ENCODE measurements at places on chromosomes 1 and 21.
A peak's percentile ranks its signal among the peaks of the same experiment; 100 is the strongest.

DNA sequence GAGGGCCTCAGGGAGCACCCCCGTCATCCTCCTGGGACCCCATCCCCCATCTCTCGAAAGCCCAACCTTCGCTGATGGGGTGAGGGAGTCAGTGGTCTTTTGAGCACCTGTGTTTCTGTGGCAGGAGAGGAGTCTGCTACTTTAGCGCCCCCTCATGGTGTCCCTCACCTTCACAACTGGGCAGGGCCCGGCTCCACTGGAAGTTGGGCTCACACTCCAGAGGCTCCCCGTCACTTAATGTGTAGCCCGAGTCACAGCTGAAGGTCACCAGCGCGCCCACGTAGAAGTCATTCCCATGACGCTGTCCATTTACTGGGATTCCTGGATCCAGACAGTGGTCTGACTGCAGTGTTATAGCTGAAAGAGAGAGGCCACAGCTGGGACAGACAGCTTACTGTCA is 139.5 kb upstream of the HMGB4 start:
- DNase-seq = no peak

DNA sequence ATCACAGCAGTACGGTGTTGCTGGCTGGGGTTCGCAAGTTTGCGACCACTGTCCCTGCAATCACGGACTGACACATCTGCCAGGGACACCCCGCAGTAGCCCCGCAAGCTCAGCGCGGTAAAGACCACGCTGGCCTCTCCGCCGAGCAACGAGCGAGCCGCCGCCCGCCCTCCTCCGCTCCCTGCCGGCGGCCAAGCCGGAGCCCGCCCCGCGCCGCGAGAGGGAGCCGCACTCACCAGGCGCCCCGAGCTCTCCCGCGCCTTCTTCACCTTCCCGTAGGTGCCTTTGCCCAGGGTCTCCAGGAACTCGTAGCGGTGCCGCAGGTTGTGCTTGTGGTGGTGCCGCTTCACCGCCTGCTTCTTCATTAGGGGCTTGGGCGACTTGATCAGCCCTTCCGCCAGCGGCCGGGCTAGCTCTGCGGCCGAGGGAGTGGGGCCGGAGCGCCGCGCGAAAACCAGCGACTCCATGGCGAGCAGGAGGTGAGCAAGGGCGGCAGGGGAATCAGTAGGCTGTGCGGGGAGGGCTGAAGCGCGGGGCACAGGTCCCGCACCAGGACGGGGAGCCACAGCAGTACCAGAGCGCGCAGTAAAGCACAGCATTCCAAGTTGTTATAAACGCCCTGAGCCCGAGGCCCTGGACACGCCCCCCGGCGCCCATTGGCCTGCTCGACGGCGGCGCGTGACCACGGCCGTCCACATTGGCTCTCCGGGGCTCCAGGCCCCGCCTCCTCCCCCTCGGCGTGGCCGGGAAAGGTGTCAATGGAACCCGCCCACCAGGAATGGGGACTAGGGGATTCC is at the start of gene NUAK2:
NUAK2 (minus strand) TSS at position 584 of the 797 bp plus-strand sequence; CDS start at position 467, 117 bp downstream.
- DNase-seq = peak; percentile 55

GRCh38 chr1:198175423-198176170 is 18.8 kb downstream of the NEK7 start:
- no peak for DNase-seq

DNA sequence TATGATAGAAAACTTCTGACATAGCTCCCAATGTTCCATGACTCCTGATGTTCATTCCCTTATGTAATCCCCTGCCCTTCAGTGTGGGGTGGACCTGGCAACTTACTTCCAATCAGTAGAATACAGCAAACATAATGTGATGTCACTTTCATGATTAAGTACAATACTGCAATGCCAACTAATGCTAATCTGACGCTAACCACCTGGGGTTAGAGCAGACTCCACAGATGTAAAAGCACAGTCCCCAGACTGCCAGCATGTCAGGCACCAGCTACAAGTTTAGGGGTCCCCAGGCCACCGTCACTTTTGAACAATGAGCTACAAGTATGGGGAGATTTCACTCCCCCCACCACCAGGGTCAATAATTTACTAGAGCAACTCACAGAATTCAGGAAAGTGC is 32.3 kb upstream of the FBXO28 start:
- DNase-seq = no peak

GRCh38 chr1:183498342-183498991 is 26.2 kb downstream of the SMG7 start:
- no peak for DNase-seq

DNA sequence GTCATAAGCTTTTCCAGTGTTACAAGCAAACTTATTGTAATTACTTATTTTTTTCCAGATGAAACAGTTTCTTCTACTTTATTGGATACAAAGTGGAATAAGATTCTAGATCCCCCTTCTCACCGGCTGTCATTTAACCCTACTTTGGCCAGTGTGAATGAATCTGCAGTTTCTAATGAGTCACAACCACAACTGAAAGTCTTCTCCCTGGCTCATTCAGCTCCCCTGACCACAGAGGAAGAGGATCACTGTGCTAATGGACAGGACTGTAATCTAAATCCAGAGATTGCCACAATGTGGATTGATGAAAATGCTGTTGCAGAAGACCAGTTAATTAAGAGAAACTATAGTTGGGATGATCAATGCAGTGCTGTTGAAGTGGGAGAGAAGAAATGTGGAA is 95.5 kb downstream of the ZFYVE9 start:
- DNase-seq = no peak

DNA sequence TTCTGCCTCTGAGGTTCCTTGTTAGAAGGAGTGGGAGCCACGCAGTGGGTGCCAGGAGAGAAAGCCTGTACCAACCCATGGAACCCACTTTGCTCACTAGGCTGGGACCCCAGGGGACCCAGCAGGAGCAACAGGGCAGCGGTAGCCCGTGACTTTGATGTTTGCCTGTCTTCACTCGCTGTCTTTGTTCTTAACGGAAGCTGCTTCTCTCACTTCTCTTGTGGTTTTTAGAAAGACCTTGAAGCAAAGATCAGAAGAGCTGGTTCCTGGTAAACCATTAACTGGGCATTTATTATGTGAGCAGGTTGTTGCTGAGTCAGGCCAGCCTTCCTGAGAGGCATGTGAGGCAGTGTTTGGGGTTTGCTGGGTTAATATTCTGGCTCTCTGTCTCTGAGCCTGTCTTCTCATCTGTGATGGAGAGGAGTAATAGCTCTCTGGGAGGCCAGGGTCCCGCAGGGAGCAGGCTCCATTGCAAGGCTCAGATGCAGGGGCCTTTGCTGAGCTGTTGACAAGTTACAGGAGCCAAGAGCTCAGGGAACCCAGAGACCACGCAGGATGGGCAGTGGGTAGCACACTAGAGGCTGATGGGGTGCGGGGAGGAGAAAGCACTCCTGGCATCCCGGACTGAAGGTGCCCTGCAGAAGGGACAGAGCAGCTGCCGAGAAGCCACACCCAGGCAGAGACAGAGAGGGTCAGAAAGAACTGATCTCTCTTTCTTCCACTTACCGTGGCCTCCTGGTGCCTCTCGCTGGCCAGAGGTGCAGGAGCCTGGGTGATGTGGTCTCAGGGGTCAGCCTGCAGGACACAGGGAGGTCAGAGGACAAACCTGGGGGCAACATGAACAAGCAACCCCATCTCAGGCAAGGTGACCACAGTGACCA is 367.5 kb upstream of the C1orf174 start:
- no peak for DNase-seq
